ENCODE measurements at places on chromosomes 4 and X.

- no peak for DNase-seq
Observed at GRCh38 chr4:14568351-14568750, 433.9 kb upstream of the CPEB2 start.

- DNase-seq = no peak
Observed at GRCh38 chr4:175790083-175790482, 22.0 kb downstream of the GPM6A start.

DNA sequence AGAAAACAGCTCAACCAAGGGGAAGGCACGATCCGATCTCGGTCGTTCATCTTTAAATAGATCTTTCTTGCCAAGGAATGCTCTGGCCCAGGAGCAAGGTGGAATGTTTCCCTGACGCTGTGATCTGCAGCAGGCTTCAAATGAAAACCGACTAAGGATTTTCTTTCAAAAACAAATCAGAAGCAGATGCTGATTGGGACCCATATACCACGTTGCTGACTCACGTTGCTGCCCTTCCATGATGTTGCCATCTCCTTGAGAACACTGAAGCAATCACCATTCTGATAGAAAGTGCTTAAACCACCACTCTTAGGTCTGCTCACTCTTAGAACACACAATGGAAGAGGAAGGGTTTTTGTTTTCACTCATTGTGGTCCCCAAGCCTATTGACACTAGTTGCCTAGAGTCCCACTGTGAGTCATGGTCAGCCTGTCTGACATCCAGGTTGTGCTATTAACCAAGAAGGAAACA, 26.1 kb downstream of the LAMTOR3 start:
- no peak for DNase-seq

DNA sequence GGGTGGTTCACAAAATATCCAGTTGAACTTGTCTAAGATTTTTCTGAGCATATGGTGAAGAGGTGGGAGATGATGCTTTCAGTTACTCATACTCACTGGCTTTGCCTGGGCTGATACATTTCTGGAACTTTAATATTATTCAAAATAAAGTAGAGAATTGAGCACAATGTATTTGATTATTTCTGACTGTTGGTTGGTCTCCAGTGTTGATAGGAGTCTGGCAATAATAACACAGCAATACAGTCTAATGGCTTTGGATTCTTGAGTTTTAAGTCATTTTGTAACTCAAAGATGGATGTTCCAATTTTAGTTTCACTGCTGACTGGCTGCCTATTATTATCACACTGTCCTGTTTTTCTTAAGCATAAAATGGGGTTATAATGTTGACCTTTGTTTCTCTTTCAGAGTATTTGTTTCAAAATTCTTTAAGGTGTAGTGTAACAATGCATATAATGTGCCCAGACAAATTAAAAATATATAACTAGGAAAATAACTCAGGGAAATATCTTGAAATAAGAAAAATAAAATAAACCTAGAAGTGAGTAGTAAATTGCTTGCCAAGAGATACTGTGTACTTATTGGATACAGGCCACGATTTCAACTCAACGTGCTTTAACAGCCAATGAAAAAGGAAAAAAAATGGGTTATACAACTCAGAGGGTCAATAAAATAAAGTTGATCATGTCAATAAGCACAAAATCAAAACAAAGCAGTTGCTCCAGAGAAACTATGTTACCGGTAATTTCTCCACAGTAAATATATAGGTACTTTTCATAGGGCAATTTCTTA, 99.0 kb downstream of the ARSJ start:
- DNase-seq = no peak

DNA sequence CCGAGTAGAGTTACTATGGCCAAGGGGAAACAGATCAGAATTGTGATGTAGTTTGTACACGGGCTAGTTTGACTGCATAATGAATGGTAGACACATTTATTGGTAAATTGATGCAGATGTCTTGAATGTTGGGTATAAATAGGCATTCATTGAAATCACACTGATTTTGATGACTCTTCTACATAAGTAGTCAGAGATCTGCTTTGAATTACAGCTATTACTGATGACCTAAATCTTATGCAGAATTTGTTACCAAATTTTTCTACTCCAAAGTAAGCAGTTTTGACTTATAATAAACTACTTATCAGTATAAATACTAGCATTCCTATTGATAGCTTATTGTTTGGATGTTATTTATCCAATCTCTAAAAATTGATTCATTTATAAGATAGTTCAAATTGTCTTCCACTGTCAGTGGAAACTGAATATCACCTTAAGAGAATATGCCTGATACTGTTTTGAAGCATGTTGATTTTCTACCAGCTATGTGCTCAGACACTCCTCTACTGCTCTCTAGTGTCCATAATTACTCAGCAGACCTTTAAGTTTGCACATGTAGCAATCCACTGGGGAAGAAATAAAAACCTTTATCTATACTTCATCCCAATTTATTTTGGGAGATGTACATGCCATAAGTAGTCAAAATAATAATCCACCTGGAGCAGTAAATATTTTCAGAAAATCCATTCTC, 120.3 kb downstream of the RASL11B start:
- no peak for DNase-seq

GRCh38 chrX:2176733-2177132, 324.0 kb downstream of the DHRSX start:
- DNase-seq = no peak

- DNase-seq = no peak
Observed at GRCh38 chr4:133095591-133095990, 53.5 kb upstream of the PCDH10 start.

DNA sequence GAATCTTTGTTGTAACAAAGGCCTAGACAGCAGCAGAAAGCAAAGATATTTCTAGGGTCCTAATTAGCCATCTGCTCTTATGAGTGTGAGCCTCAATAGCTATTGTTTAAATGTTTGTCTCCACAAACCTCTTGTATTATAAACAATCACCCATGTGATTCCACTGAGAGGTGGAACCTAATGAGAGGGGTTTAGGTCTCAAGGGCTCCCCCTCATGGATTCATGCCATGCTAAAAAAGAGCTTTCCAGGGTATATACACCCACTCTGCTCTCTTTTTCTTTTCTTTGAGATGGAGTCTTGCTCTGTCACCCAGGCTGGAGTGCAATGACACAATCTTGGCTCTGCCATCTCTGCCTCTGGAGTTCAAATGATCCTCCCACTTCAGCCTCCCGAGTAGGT, 42.1 kb downstream of the TRIM61 start:
- DNase-seq = no peak

- peak; percentile 23 for DNase-seq
Observed at GRCh38 chr4:94621491-94622080, 136.2 kb upstream of the BMPR1B start.

- DNase-seq = no peak
Observed at GRCh38 chr4:26325191-26325590, 4.4 kb downstream of the RBPJ start.

- no peak for DNase-seq
Observed at GRCh38 chrX:20863649-20864048, 510.6 kb upstream of the CNKSR2 start.

DNA sequence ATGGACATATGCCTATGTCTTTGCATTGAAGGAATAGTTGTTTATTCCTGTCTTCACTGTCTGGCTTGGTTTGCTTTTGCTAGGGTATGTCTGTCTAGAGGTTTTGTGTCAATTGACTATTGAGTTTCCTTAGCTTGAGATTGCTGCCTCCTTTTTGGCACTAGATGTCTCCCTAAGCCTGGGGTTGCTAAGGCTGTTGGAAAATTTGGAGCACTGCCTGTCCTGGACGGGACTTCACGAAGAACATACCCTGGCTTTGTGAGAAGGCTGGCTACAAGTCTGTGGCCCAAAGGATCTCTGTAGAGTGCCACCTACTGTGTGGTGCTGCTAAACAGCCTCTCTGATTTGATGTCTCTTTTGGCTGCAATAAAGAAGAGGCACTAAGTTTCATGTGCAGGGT, 183.8 kb upstream of the NUDT10 start:
- DNase-seq = no peak

DNA sequence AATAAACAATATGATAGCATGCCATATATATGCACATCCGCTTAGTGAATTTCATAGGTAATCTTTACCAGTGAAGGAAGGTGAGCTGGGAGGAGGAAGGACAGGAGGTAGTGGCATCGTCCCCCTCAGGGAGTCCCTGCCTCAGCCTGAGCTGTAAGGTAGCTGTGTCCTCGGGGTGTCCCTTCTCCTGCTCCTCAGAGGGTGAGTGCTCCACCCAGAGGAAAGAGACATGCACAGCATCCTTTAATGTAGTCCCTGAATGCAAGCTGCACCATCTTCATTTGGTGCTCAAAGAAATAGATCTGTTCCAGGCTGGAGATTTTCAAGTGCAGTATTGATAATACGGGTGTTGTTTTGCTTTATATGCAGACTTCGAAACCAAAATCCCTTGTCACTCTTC, 330.4 kb upstream of the SFRP2 start:
- no peak for DNase-seq

GRCh38 chr4:83658806-83659205, 122.9 kb downstream of the GPAT3 start:
- no peak for DNase-seq

DNA sequence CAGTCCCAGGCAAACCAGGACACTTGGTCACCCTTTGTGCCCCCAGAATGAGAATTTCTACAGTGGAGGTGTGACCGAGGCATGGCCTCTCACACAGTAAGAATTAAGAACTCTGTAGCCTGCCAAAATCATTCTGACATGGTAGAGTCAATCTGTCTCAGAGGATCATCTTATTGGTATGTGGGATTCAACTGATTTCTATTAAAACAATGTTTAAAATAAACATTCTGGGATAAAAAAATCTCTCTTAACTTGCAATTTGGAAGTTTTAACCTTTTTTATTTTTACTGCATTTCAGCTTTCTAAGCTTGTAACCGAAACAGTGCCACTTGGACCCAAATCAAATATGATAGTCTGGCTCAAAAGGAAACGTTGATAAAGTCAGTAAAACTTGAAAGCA, 165.4 kb upstream of the LDB2 start:
- no peak for DNase-seq

- no peak for DNase-seq
Observed at GRCh38 chr4:152063621-152064240, 302.9 kb upstream of the GATB start.

- DNase-seq = no peak
Observed at GRCh38 chr4:100929758-100930157, 411.9 kb upstream of the EMCN start.

- DNase-seq = no peak
Observed at GRCh38 chr4:159298502-159298901, 195.6 kb downstream of the RAPGEF2 start.

- DNase-seq = no peak
Observed at GRCh38 chr4:41057467-41057866, 156.9 kb downstream of the APBB2 start.

DNA sequence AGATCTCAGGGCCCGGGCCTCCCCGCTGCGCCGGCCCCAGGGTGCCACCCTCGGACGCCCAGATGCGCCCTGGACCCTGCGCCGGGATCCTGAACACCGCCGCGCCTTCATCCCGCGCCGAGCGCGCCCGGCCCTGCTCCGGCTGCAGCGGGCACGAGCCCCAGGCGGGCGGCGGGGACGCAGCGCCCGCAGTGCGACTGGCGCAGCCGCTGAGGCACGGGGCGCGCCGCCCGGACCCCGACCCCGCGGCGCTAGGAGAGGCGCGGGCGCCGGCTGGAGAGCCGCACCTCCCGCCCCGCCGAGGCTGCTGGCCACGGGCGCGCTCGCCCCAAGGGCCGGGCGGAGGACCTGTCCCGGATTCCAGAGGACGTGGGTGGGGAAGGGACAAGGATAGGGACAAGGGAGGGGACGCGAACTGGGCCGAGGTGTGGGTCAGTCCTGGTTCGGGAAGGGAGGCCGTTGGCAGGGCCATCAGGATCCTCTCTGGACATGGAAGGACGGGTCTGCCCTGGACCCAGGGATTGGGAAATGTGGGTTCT, 1.1 kb downstream of the ZFYVE28 start:
- no peak for DNase-seq

DNA sequence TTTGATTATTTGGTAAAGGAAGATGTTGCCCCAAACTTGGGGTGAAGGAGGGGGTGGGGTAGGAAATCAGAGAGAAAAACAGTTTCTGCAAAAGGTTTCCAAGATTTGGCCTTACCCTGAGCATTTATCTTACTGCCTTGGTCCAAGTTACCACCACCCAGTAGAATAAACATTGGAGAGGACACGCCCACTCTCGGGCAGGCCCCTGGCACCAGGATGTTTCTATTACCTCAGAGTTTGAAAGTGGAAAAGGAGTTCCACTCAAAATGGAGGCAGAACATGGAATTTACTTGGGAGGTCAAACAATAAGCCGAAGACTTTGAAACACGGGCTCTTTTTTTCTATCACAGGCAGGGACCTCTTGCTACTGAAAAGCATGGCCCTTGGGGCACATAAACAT, 113.7 kb downstream of the CHRNA9 start:
- no peak for DNase-seq

DNA sequence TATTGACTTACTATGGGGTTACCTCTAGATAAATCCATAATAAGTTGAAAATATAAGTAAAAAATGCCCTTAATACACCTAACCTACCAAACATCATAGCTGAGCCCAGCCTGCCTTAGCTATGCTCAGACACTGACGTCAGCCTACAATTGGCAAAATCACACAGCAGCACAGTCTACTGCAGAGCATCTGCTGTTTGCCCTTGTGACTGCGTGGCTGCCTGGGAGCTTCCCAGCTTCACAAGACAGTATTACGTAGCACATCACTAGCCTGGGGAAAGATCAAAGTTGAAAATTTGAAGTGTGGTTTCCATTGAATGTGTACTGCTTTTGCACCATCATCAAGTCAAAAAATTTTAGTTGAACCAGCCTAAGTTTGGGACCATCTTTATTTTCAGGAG, 8.8 kb downstream of the HTT-AS start:
- DNase-seq = no peak

DNA sequence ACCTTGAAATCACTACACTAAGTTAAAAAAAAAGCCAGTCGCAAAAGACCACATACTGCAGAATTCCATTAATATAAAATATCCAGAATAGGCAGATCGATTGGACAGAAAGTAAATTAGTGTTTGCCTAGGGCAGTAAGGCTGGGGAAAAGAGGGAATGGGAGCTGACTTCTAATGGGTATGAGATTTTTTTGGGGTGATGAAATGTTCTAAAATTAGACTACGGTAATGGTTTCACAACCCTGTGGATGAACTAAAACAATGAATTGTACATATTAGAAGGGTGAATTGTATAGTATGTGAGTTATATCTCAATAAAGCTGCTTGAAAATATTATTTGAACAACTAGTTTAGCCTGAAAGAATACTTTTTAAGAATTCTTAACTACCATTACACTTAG, 6.7 kb upstream of the GPRIN3 start:
- DNase-seq = no peak

GRCh38 chr4:136088211-136088867, 1444.0 kb downstream of the PCDH18 start:
- DNase-seq = no peak

DNA sequence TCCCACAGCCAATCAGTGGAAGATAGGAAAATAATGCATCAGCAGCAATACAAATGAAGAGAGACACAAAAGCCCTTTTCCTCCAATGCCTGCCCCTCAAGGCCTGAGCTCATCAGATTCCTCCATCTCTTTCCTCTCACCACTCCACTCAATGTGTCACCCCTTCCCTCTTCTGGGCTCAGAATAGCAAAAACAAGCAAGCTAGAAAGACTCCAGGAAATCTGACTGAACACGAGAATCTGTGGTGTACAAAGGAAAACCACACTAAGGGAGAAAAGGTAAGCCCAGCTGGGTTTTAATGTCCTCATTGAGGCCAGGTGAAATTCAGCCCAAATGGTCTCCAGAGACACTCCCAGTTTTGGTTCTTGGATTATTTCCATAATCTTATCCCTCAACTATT, 46.3 kb downstream of the ARHGEF9 start:
- no peak for DNase-seq

Measured in germinal center (tissue), 1 donor.